Activated T-cell treated with anti-CD3 and anti-CD28 coated beads, Interleukin-2, amount 50 U/mL, for 48 hours (primary cell): ENCODE measurements at places on chromosomes 6 and 20.
A peak's percentile ranks its signal among the peaks of the same experiment; 100 is the strongest.

DNA sequence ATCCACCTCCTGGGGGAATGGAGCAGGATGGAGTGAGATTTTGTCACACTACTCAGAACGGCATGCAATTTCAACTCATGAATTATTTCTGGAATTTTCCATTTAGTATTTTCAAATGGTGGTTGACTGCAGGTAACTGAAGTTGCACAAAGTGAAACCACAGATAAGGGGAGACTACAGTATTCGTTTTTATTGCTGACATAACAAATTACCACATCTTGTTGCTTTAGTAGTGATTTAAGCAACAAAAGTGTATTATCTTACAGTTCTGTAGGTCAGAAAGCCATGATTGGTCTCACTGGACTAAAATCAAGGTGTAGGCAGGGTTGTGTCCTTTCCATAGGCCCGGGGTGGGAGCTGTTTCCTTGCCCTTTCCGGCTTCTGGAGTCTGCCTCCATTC is 133.4 kb upstream of the B3GAT2 start:
- no peak for DNase-seq

DNA sequence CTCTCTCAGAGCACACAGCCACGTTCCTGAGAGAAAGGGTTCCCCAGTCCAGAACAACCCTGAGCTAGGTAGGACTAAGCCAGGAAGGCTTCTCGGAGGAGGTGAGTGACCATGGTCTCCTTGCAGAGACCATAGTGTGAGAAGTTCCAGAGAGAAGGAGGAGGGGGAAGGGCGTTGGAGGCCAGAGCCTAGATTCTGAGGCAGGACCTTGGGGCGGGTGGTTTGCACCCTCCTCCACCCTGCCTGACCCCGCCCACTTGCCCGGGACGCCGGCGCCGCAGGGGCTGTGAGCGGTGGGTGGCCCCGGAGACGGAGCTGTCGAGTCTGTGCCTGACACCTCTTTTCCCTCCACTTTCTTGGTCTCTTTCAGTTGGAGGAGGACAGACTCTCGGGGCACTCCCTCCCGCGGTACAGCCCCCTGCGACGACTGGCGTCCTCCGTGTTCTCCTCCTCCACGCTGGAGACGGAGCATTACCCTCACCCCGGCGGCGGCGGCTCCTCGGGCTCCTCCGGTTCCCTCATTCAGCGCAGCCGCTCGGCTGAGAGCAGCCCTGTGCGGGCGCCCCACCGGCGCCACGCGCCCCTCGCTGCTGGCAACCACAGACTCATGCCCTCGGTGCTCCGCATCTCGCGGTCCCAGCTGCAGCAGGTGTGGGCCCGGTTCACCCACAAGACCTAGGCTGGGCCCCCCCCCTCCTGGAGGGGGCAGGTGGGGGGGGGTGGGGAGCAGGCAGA is 26.2 kb downstream of the TTBK1 start:
- peak; percentile 67 for DNase-seq

GRCh38 chr6:163708466-163708865 is 293.9 kb downstream of the QKI start:
- DNase-seq = no peak

DNA sequence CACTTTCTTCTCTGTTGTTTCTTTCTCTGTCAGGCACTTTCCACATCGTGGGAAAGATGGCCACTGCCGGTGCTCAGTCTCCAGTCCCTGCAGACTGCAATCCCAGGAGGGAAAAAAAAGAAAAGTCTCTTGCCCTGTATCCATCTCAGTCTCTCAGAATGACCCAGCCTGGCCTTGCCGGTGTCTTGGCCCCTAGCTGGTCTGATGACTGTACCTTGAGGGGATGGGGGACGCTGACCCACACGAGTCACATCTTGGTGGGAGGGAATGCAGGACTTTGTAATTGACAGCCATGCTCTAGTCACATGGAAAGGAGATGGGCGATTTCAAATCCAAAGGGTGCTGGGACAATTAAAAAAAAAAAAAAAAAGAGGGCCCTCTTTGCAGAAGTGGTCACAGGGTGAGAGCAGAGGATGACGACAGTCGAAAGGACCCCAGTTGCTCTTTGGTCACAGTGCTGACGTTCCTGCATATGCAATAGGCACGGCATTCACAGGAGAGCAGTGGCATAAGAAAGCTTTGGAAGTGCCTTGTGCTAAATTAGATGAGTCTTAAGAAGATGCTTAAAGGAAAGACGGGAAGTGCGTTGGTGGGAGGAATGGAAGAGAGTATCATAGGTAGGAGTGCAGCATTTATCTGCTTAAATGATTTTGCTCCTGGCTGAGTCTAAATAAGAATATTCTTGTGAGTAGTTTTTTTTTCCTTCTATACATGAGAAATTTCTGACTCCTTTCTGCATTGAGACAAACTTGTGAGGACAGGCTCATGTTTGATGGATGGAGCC is 63.9 kb upstream of the AKAP12 start:
- DNase-seq = no peak

- DNase-seq = no peak
Observed at GRCh38 chr6:148934539-148934938, 187.7 kb downstream of the UST start.

DNA sequence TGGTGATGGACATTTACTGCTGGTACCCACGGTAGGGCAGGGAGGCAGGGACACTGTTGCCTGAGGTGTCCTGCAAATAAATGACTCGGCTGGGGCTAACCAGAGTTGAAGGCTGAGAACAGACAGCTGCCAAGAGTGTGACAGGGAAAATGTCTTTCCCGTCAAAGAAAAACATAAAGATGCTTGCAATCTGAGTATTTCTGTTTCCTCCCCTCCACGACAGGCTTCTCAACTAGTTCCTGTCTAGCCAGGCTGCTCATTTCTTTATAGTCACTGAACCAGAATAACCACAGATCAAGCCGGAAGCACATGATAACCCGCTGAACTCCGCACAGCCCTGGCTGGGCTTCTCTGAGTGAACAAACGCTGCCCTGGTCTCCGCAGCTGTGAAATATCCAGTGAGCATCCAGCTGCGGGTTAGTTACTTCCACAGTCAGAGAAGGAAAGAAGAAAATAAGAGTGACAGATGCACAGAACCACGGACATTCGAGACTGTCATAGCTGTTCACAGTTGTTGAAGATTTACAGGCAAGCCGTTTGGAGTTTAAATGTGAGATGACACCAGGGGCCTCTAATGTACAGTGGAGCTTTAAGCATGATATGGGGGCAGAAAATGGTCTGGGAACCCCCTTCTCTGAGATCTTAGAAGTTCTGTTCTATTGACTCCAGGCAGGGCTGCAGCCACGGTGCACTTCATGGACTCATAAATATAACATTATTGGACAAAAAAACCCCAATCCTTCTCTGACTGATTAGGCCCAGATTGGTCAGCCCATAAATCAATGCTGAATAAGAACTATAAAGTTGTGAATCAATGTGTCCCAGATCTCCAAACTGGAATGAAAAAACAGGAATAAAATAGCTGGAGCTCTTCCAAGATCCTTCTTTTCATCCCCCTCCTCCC is 299.9 kb upstream of the SUPT3H start:
- DNase-seq = peak; percentile 62

- DNase-seq = no peak
Observed at GRCh38 chr20:38355161-38356012, 9.1 kb downstream of the LBP start.

GRCh38 chr20:64082126-64082731 is 2.0 kb downstream of the LKAAEAR1 start:
- no peak for DNase-seq

DNA sequence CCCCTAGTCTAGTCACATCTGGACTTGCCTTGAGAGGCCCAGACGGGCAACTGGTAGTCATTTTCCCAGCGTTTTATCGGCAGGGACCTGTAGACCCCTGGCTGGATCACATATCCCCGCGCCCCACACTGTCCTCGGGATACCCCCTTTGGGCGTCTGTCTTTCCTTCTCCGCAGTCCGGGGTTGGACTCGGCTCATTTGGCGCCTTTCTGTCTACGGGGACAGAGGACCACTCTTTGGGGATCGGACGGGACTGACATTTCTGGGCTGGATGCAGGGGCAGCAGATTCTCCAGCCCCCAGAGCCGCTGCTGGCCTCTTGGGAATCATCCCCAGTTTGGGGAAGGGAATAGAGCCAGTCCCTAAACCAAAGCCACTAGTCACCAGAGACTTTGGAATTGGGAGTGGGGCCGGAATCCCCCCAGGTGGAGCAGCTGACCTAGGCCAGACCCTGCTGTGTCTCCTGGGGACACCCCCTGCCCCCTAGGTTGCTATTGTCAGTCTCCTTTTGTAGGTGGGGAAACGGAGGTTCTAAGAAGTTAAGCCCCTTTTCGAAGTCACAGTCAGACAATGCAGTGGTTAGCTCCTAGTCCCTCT is 734 bp downstream of the FAM110A start:
- DNase-seq = peak; percentile 31

DNA sequence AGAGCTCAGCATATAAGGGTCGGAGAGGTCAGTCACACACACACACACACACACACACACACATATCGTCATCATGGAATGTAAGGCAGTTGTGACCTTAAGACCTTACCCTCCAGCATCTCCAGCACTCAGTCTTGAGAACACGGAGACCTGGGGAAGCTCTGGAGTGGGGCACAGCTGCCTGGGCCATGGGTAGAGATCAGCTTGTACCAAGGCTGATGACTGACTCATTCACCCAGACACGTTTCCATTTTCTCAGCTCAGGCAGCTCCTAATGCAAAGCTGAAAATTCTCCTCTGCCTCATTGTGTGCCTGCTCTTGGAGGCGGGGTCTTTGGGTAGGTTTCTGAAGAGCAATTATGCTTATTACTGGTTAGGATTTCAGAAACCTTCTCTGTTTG is 38.3 kb upstream of the PDYN start:
- no peak for DNase-seq

GRCh38 chr6:56537223-56537770 is 105.4 kb downstream of the DST start:
- no peak for DNase-seq

- no peak for DNase-seq
Observed at GRCh38 chr20:11108102-11108810, 434.5 kb upstream of the JAG1 start.

- no peak for DNase-seq
Observed at GRCh38 chr20:46230801-46231282, 77.5 kb downstream of the CDH22 start.

- no peak for DNase-seq
Observed at GRCh38 chr20:19363476-19363875, 151.0 kb downstream of the SLC24A3 start.

DNA sequence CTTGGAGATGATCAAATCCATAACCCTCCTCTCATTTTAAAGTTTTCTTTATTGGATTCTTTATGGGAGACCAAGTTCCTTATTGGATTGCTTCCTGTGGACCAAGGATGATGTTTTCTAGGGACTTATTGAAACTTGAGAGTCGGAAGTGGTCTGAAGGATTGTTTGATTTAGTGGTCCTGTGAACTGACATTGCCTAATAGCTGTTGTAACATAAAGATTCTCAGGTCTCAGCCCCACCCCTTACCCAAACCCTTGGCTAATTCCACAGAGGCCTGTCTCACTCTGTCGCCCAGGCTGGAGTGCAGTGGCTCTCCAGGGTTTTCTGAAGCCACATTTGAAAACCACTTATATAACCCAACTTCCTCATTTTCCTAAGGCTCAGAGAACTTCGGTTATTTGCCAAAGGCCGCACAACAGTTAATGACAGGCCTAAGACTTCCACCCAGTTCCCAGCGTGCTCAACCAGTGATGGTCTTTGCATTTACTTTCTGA is 77.0 kb downstream of the ATXN1 start:
- no peak for DNase-seq

- no peak for DNase-seq
Observed at GRCh38 chr6:161091972-161092701, 100.6 kb downstream of the MAP3K4 start.

DNA sequence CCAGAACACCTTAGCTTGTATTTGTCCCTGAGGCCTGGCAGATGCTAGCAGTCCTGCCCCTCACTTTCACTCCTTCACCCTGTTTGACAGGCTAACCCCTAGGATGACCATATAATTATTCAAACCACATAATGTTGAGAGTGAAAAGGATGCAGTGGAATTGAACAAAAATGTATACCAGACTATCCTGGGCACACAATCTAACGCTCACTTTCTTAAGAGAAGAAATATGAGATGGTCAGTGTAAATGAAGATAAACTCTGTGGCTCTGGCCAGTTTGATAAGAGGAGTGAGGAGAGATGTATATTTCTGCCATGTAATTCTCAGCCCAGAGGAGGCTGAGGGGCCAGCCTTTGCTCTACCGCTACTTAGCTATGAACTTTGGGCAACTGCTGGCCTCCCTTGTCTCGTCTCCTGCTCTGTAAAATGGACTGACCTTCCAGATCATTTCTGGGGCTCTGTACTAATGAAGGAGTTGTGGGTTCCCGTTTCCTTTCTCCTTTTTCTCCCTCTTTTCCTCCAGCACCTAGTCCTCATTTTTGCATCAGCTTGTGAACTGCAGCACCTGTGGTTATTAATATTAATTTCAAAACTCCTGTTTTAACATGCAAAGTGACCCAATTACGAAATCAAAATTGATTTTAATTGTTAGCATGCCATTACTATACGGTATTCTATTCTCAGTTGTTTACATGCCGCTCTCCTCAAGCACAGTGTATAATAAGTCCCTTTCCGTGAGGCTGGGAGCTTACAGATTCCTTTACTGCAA is 92.5 kb upstream of the IYD start:
- DNase-seq = no peak

DNA sequence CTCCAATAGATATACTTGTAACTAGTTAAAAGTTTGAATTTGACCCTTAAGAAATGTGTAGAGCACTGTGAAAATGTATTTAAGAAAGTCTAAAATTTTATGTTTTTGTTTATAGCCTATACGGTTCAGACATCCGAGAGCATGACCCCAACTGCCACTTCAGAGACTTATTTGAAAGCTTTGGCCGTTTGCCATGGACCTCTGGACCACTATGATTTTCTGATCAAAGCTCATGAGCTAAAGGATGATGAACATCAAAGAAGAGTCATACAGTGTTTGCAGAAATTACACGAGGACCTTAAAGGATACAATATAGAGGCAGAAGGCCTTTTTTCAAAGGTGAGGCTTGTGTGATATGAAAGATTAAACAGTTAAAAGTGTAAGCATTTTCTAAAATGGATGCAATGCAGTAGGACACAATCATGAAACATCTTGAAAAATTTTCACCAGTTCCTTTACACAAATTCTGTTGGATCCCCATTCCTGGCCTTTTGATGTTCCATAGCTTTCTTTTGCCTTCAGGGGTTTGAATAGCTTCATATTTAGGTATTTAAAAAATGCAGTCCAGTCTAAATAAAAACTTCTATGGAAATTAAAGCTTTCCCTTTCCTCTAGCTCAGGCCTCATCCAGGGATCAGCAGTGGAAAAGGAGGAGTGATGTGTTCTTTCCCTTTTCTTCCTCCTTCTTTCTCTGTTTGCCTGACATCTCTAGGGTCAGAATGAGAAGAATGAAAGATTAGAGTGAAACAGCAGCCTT is 29.0 kb downstream of the AFG1L start:
- no peak for DNase-seq

DNA sequence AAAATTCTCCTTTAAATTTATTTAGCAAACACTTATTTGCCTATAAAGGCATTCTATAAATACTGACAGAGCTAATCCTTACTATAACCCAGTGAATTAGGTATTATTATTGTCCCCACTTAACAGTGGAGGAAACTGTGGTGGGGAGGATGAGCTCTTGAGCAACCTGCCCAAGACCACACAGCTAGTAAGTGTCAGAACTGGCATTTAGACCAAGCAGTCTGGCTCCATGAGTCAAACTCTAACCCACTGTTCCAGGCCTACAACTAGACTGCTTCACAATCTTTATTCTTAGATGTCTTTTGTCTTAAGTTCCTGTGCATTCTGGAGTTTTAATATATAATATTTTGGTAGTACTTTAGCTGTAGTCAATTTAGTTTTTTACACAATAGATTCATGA is 530.8 kb downstream of the BCKDHB start:
- DNase-seq = no peak

GRCh38 chr20:35648836-35649235 is 15.9 kb downstream of the CPNE1 start:
- DNase-seq = no peak

- DNase-seq = no peak
Observed at GRCh38 chr6:12578097-12578496, 138.5 kb upstream of the PHACTR1 start.
